ENCODE measurements at places on chromosomes 4 and X.
A peak's percentile ranks its signal among the peaks of the same experiment; 100 is the strongest.

- no peak for DNase-seq
These were observed 57.9 kb downstream of the CFAP299 start for GRCh38 chr4:80393246-80393969.

- DNase-seq, result no peak
These were observed 289.3 kb upstream of the PABPC4L start for GRCh38 chr4:134490863-134491262.

- DNase-seq, result peak; percentile 38
These were observed 668 bp upstream of the TAPT1 start for GRCh38 chr4:16226816-16227461.

DNA sequence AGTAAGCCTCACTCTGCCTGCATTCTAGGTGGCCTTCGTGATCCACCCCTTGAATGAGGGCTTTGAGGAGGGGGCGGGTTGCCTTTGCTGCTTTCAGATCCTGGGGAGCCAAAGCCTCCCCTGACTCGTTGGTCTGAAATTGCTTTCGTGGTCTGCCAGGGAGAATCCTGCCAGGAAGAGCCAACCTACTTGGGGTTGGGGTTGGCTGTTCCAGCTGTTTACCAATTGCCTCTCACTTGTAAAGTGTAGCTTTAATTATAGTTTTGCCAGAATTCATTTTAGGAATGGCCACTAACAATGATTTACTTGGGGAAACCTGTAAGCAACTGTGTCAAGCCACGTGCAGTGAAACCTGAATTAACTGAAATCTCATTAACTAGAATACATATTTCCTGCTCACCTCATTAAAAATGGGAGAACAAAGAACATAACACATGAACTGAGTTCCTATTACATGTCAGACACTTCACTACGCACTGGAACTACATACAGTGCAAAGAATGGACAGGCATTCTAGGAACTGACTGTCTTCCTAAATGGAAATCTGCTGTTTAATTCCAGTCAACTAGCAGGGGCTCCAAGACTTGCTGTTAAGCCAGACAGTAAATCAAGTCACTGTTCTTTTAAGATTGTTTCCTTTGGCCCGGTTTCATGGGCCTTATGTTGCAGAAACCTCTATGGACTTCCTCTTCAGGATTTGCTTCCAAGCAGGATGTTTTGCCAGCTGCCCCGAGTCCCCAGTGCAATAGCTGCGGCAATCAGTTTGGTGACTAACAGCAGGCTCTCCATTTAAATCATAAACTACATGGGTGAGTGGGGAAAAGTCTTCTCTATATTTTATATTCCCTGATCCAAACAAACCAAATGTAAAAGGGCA is 16.4 kb upstream of the NKRF start:
- DNase-seq, result no peak

GRCh38 chr4:169311643-169312365 is 41.0 kb upstream of the SH3RF1 start:
- peak; percentile 11 for DNase-seq

DNA sequence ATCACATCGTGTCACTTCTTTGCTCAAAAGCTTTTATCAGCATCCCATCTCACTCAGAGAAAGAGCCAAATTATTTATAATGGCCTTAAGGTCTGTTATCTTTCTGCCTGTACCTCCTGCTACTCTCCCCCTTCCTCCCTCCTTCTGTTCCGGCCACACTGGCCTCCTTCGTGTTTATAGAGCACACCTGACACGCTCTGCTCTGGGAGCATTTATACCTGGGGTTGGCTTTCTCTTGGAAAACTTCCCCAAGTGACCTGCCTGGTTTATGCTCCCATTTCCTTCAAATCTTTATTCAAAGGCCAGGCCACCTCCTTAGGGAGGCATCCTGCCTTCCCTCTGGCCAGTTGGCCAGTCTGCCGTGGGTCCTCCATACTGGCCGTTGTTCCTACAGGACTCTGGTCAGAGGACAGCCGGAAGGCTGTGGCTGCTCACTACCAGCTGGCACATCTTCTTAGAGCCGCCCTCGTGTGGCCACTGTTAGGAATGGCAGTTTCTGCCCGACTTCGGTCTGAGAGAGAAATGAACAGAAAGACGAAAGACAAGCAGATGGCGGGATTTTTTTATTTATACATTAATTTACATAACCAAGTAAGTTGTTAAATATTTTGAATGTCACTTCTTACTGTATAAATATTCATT is 80.2 kb upstream of the CBLL2 start:
- peak; percentile 4 for DNase-seq

DNA sequence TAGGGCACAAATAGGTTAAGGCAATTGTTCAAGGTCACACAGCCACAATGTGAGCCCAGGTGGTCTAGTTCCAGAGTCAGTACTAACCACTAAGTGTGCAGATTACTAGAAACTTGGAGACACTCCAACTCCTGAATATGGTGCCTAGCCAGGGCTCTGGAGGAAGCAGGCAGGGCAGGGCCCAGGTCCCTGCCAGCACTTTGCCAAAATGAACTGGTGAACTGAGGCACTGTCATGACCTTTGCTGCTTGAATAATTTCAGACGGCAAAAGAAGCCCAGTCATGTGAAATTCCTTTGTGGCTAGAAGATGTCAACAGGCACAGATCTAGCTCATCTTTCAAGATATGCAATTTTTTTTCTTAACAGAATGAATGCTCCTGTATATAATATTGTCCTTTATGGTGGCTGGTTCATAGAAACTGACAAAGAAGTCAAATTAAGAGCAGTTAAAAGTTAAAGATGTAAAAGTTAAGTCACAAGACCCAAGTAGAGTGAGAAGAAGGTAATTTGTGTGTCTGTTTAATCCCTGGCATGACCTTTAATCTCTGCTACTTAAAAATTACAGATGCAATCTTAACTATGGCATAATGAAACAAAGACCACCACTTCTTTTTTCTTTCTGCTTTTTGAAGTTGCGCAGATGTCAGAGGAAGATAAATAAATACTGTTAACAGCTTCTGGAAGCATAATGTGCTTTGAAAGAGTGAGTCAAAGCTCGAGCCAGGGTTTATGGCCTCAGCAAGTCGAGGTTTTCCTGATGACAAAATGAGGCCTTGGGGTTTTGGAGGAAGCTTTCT is 54.1 kb downstream of the SHROOM3 start:
- DNase-seq, result no peak

- no peak for DNase-seq
These were observed 88.6 kb downstream of the HHIP start for GRCh38 chr4:144734522-144734921.

DNA sequence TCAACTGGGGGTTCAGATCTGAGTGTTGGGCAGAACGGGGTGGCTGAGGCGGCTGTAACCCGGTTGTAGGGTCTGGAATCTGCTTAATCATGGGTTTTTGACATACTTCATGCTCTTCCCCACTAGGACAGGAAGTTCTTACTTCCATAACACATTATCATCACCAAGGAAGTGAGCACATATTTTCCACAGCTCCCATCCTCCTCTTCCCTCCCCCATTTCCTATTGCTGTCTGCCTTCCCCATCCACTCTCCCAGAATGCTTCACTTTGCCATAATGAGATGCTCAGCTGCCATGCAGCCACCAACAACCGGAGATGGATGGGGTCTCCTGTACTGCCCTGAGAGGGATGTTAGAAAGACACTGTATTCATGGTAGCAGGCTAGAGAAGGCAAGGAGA is 6.4 kb upstream of the DCUN1D4 start:
- no peak for DNase-seq

DNA sequence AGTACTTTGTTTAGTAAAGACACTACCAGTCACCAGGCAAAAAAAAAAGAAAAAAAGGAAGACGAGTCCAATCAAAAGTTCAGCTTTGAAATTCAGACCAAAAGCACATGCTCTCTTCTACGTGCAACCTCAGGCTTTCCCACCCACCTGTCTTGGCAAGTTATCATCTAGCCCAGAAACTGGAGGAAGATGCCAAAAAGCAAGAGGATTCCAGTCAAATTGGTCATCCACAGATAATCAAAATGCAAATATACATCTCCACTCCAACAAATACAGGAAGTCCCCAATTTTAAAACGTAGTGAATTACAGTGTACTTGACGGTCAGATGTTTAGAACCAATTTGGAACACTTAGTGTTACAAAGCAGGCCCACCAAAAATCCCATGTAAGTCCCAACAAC is 96.5 kb downstream of the PALLD start:
- DNase-seq, result no peak

GRCh38 chr4:40194602-40195161 is 2.1 kb upstream of the RHOH start:
- DNase-seq, result no peak

DNA sequence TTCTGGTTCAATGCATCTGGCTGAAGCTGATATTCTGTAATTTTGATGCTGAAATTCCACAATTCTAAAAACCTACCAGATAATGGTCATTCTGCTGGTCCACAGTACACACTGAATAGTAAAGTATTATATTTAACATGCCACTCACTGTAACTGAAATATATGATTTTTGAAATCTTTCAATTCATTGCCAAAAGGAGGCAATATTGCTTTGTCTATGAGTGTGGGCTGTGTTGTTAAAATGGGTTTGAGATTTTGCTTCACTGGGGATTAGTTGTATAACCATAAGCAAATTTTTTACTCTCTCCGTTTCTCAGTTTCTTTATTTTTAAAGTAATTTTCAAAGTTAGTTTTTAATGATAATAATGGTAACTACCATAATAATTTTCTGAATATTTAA is 1404.1 kb upstream of the IGFBP7 start:
- DNase-seq, result no peak

DNA sequence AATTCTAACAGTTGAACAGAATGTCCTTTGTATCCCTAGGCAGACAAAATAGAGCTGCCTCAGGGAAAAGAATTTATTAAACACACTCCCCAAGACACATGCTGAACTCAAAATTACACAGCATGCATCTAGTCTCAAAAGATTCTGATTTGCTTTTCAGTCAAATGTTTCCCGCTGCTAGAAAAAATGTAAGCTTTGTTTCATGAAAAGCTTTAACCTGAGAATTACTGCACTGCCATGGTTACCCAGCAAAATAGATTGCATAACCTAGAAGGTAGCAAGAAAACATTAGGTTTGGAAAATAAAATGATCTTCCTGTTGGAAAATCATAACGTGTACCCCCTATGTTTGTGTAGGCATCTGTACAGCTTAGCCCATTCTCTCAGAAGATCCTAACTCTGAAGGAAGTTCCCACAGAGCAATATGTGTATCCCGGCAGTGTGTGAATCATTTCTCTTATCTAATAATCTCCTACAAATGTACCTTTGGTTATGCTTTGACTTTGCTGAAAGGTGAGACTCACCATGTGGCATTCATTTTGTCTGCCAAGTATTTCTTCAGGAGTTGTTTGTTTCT is 646.9 kb downstream of the STPG2 start:
- no peak for DNase-seq

DNA sequence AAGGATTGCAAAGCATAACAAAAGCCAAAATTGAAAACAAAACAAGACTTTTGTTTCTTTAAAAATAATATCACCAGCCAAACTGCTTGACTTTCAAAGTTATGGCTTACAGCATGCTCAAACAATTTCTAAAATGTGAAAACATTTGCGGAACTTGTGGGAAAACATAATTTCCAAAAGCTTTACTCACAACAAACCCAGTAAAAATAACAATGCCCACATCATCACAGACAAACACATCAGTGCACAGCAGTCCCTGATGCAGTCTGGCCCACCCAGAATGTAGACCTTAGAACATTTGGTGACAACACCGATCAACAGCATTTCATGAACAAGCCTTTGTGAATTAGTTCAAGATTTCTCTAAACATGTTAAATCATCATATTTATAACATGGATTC is 98.9 kb downstream of the ARHGAP6 start:
- DNase-seq, result no peak

- DNase-seq, result no peak
These were observed 29.7 kb downstream of the TMEM164 start for GRCh38 chrX:110032534-110033147.

DNA sequence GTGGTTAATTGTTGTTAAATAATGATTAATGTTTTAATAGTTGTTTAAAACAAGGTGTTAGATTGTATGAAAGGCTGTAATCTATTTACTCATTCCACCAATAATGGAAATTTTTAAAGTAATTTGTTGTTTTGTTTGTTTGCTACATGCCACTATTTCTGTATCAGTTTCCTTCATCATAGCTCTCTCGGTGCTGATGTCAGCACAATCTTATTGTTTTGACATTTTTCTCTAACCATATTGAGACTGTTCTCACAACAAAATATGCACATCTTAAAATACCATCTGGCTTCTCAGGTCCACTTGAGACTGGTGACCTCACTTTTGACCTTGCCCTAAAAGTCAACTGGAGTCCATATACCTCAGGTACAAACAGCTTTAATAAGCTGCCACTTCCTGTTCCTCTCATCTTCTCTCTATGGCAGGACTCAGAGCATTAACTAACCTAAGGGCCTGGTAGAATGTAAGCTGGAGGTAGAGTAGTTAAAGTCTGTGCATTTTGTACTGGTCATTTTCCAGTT is 1.0 kb upstream of the GUCY1B1 start:
- DNase-seq, result no peak

- peak; percentile 15 for DNase-seq
These were observed 104.4 kb upstream of the ARHGAP24 start for GRCh38 chr4:85370400-85371032.

- no peak for DNase-seq
These were observed 74.4 kb upstream of the NAP1L2 start for GRCh38 chrX:73289039-73289438.

DNA sequence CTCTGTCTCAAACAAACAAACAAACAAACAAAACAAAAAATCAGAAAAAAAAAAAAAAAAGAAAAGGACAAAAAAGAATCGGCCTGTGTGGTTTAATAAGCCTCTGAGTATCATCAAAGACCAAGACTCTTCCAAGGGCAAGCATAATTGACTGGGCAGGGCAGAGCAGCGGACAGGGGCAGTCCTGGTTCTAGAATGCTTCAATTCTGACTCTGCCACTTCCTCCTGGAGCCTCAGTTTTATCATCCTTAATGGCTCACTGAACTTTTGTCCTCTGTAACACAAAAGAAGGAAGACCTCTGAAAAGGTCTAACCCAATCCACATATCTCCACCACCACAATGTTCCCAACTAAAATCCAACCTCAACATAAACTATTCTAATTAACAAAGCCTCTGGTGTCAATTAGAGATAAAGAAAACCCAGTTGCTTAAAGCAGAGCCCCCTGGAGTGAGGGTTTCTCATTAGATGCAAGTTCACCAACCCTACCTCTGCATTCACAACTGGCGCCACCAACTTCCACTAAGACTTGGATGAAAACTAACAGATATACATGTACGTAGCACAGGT is 51.7 kb downstream of the TBC1D9 start:
- no peak for DNase-seq

GRCh38 chr4:125125276-125125675 is 189.5 kb upstream of the FAT4 start:
- DNase-seq, result no peak

GRCh38 chrX:9312922-9313867 is 151.7 kb upstream of the TBL1X start:
- peak; percentile 24 for DNase-seq

- DNase-seq, result no peak
These were observed 93.1 kb downstream of the NSUN7 start for GRCh38 chr4:40842725-40843423.

GRCh38 chr4:184941671-184942418 is 76.4 kb upstream of the HELT start:
- no peak for DNase-seq

DNA sequence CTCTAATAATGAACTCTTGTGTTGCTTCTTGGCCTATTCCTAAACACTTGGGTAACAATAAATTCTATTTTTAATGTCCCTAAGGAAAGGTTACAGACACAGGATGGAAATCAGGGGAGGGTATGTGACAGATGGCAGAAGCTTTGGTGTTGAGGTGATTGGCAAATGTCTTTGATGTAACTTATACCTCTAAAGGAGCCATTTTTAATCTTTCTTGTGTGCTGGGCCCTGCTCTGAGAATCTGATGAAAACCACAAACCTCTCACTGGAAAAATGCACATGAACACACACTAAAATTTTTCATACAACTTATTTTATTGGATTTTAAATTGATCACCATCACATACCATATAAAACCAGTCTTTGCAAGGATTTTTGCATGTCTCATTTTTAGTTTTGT is 17.7 kb downstream of the FRYL start:
- no peak for DNase-seq

Data from thymus (tissue), 14 donors.